ENCODE measurements at places on chromosomes 1 and 21. TPM values are rescaled to one million over a fixed set of nuclear protein-coding genes. Genes with fewer than 3 reads are reported as not detected.

DNA sequence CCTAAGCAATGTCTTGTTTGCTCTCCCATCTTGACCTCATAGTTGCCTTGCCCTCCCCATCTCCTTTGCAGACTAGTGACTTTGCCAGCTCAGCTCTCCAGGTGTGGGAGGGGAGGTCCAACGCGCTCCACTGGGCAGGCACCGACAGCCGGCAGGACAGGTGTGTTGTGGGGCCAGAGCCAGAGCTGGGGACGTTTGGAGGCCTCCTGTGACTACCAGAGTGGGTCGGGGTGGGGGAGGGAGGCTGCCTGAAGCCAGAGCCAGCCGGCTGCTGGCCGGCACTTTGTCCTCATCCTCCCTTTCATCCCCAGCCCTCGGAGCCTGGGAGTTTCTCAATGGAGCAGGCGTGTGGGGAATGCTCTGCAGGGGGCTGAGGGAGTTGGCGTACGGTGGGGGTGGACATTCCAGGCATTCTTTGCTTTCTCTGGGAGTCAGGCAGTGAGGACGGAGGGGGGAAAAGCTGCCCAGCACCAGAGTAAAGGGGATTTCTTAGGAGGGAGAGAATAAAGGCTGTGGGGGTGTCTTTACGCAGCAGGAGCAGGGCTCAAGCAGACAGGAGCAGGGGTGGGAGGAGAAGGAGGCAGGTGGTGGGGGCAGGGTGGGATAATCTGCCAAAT, 20.2 kb downstream of the NUAK2 start:
- peak; percentile 65 for DNase-seq

GRCh38 chr1:154716011-154716410, 108.0 kb upstream of the ADAR start:
- no peak for DNase-seq

- no peak for DNase-seq
Observed at GRCh38 chr1:231919239-231919885, 292.8 kb downstream of the DISC1 start.

Gene MAP3K21
- not detected for total RNA-seq

DNA sequence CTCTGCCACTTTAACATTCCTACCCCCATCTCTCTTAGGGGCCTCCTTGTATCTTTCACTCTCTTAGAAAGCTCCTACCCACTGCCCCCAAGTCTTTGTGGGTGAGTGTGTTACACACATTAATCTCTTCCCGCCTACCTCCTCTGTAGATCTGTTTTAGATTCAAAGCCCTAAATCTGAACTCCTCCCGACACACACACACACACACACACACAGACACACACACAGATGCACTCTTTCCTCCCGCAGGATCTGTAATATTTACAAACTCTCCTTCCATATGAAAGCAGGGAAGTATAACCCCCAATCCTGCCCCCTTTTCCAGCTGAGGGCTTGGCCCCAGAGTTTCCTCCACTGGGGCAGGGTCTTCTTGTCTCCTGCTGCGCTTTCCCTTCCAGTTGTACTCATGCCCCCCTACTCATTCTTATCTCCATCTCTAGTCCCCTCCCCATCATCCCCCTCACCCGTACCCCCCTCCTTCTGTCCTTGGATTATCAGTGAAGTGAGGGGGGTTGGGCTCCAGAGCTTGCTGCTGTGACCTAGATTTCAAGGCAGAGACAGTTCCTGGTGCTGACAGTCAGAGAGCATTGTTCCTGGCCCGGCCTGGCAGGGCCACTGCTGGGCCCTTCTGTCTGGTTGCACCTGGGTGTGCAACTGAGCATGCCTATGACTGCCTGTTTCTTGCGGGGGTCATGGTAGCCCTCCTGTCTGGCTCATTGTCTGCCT, 4.3 kb downstream of the PEA15 start:
- DNase-seq, result peak; percentile 97

Gene C1orf141
- not detected for total RNA-seq

DNA sequence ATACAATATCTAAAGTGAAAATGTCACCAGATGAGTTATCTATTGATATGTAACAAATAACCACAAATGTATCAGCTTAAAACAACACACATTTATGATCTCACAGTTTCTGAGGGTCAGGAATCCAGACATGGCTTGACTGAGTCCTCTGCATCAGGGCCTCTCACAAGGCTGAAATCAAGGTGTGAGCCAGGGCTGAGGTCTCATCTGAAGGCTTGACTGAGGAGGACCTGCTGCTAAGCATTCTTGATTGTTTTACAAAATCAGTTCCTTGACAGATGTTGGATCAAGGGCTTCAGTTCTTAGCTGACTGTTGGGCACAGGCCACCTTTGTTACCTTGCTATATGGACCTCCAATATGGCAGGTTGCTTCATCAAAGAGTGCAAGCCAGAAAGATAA, 483.7 kb downstream of the CAMTA1 start:
- no peak for DNase-seq

GRCh38 chr1:106861110-106861509, 195.4 kb upstream of the PRMT6 start:
- no peak for DNase-seq

Gene OR2L8
- not detected for total RNA-seq

Gene GJB3
- total RNA-seq, result not detected

Gene NFASC
- not detected for total RNA-seq

DNA sequence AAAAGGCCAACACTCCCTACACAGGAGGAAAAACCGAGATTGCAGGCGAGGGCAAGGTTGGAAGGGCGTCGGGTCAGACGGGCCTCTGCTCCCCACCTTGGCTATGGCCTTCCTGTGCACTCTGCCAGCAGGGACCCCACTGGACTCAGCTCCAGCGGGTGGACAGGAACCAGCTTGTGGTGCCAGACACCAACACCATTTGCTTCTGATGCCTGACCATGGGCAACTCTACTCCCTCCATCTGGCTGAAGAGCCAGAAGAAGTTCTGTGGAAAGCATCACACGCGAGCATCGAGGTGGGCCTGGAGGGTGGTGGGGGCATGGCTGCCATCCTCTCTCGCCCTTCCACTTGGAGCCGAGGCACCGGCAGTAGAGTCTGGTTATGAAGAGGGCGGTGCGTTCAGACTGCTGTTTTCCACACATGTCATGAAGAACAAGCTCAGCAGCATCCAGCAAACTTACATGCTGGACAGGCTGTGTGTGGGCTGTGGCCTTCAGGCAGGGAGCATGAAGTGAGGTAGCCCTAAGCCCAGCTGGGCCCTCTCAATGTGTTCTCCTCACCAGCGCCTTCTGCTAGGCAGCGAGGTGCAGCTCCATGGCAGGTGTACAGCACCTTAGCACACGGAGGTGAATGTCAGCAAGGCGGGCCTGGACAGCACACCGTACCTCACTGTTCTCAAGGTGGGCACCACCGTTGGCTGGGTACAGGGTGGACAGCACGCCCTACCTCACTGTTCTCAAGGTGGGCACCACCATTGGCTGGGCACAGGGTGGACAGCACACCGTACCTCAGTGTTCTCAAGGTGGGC, 15.6 kb upstream of the ZNF669 start:
- DNase-seq, result no peak

Gene ZYG11A
- total RNA-seq, result 8.6 TPM

- DNase-seq, result no peak
Observed at GRCh38 chr1:87739704-87740103, 411.0 kb downstream of the LMO4 start.

DNA sequence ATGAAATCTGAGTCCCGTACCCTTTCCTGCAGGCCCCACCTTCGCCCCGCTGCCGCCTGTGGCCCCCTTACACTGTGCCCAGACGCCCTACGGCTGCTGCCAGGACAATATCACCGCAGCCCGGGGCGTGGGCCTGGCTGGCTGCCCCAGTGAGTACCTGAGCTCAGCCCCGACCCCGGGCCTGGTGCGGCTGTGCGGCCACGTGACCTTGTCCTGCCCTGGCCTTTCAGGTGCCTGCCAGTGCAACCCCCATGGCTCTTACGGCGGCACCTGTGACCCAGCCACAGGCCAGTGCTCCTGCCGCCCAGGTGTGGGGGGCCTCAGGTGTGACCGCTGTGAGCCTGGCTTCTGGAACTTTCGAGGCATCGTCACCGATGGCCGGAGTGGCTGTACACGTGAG, 25.2 kb downstream of the AGRN start:
- no peak for DNase-seq

Gene TCHH
- total RNA-seq, result not detected

GRCh38 chr1:240722788-240723187, 110.8 kb upstream of the GREM2 start:
- no peak for DNase-seq

DNA sequence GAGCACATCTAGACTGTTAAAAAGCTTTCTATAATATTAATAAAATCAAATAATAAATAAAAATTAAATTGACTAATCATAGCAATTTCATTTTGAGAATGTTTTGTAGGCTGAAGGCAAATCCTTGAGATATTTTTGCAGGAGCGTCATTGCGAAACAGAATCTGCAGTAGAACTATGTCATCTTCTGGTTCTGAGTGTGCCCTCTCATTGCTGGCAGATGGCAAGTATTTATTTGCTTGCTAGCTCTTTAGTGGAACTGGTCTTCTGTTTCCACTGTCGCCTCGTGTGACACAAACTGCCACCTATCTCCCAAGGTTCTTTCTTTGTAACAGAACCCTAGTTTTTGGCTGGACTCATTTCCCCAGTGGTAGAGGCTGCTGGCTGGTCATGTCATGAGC, 19.0 kb upstream of the IRF2BP2 start:
- no peak for DNase-seq

DNA sequence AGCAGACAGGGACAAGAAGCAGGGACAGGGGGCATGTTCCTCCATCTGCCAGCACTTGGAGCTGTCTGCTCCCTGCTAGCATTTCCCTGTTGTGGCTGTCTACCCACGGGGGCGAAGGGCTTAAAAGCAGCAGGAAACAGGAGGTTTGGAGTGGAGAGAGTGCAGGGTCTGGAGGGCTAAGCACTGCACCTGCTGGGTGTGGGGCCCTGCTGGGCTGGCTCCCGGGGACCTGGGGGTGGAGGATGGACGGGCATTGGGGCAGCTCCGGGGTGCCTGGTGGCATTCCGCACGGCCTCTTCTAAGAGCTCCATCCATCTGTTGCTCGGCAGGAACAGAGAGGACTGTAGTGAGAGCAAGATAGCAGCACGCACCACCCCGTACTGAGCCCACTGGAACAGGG, 21.2 kb downstream of the LRRC71 start:
- peak; percentile 23 for DNase-seq

- DNase-seq, result no peak
Observed at GRCh38 chr1:206831650-206832049, 33.8 kb upstream of the IL20 start.

DNA sequence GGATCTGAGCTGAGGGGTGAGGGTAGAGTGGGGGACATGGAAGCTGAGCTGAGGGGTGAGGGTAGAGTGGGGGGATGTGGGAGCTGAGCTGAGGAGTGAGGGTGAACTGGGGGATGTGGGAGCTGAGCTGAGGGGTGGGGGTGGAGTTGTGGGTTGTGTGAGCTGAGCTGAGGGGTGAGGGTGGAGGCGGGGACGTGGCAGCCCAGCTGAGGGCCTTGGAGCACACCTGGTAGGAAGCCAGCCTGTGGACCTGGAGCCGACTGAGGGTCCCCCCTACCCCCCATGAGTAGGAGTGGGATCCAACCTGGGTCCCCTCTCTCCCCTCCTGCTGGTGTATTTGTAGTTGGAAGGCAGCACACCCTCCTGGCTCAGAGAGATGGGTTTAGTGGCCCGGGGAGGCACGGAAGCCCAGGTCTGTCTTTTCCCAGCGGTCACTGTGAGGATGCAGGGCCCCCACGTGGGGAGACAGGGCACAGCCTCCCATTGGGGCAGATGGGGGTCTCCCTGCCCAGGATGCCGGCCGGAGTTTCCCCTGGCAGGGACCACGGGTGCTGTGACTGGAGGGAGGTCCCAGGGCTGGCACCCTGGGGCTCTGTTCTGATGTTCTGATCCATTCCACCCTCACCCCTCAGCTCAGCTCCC, 13.2 kb upstream of the NPHP4 start:
- no peak for DNase-seq

GRCh38 chr1:174871886-174872285, 127.9 kb upstream of the CACYBP start:
- no peak for DNase-seq

Gene LCE6A
- total RNA-seq, result not detected

DNA sequence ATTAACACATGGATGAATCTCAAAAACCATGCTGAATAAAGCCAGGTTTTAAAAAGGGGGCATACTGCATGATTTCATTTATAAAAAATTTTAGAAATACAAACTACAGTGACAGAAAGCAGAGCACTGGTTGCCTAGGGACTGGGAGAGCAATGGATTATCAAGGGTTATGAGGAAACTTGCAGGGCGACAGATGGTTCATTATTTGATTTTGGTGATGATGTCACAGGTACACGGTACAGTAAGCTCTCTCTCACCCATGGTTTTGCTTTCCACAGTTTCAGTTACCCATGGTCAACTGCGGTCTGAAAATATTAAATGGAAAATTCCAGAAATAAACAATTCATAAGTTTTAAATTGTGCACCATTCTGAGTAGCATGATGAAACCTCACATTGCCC, 14.1 kb downstream of the VAMP4 start:
- peak; percentile 73 for DNase-seq

Gene SLAMF9
- total RNA-seq, result not detected
